ENCODE measurements at places on chromosomes 6 and 20. TPM values are rescaled to one million over a fixed set of nuclear protein-coding genes. Genes with fewer than 3 reads are reported as not detected.

KCNS1 gene
- not detected for total RNA-seq

DDX43 gene
- total RNA-seq, result not detected

C4B gene
- total RNA-seq, result 1.7 TPM

COL21A1 gene
- 0.76 TPM for total RNA-seq

MUCL3 gene
- total RNA-seq, result 0.06 TPM

MYBL2 gene
- total RNA-seq, result 76.0 TPM

ETV7 gene
- total RNA-seq, result 0.14 TPM

AVP gene
- not detected for total RNA-seq

STMN3 gene
- 9.6 TPM for total RNA-seq

OXT gene
- not detected for total RNA-seq

KIFC1 gene
- 47.9 TPM for total RNA-seq

PLCB4 gene
- total RNA-seq, result 14.3 TPM

TMEM14B gene
- 175 TPM for total RNA-seq

CALHM5 gene
- total RNA-seq, result 0.04 TPM

TDRD6 gene
- total RNA-seq, result not detected
